ENCODE measurements at places on chromosomes 12 and 14.

DNA sequence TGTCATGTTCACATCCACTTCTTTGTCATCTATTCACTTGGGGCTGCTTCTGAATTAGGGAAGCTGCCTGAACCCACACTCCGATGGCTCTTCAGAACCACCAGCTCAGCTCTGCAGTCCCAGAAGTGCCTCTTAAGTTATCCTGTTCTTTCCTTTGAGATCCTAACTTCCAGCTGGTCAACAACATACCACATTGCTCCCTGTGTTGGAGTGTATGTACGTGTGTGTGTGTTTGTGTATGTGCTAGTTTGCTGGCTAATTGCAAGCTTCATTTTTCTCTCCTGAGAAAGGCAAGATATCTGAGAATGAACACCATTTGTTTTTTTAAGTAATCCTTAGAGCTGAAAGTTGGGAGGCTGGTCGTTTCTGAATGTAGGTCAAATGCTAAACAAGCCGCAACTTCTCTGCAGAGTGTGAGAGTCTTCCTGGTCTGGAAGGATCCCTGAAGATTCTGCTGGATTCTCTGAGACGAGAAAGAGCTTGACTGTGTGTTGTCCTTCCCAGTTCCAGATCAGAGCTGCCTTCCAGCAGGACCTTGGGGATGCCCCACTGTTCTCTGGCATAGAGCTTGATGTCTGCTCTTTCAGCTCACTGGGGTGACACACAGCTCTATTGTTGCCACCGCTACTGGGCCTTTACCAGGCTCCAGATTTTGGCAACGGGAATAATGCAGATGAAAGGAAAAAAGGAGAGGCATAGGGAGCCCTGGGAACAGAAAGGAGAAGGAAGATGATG, 839 bp downstream of the GSG1 start:
- no peak for DNase-seq

DNA sequence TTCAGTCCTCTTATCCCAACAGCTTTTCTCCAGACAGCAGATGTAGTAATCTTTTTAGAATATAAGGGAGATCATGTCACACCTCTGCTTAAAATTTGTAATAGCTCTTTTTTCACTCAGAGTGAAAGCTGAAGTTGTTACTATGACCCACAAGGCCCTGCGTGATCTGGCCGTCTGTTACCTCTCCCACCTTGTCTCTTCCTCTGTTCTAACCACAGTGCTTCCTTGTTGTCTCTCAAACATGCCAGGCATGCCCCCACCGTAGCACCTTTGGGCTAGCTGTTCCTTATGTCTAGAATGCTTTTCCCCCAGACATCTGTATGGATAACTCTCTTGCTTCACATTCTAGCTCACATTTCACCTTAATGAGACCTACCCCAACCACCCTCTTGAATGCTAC, 6.5 kb downstream of the NECAP1 start:
- no peak for DNase-seq

GRCh38 chr14:87944987-87945604, 47.9 kb downstream of the GALC start:
- no peak for DNase-seq

DNA sequence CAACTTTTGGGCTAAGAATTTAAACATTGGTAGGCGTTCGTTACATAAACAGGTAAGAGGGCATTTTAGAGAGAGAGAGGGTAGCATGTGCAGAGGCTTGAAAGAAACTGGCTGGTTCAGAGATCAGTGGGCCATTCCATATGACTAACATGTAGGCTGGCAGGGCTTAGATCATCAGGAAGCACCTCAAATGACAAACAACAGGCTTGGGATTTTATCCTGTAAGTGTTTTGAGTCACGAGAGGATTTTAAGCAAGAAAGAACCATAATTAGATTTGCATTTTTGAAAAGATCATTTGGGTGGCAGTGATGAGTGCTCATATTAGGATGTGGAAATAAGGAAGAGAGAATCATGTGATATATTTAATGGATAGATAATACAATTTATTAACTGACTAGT, 8.7 kb upstream of the PLEKHA5 start:
- DNase-seq = no peak

DNA sequence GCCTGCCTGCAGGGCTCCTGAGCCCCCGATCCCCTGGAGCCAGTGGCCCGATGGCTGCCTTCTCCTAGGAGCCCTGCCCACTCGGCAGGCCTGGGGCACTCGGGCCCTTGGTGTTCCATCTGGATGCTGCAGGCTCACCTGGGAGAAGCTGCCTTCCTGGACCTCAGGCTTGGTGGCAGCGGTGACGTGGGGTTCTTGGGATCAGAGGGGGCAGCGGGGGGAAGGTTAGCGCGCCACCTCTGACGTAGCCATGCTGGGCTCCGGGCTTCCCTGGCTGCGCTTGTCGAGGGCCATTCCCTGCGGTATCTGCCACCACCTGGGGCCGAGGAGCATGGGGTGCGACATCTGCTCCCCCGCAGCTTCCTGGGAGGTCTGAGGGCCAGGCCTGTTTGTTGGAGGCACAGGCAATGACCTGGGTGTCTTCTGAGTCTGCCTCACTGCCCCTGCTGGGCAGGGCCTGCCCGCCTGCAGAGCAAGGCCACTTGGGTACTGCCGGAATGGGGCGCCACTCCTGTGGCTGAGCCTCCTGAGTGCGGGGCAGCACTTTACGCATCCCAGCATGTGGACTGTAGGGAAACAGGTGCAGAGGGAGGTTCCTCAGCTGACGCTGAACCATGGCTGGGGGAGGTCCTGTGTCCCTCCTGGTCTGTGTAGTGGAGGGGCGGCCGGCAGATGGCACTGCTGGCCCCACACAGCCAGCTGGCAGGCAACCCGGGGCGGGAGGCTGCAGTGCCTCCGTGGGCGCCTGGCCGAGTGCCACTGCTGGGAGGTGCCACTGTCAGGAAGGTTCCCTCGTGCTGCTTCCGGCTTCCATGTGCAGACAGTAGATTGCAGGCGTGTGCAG, 20.3 kb downstream of the MTA1 start:
- no peak for DNase-seq

- no peak for DNase-seq
These were observed 13.2 kb upstream of the SLC41A2 start for GRCh38 chr12:104971306-104971705.

GRCh38 chr14:35789651-35790050, 19.4 kb downstream of the RALGAPA1 start:
- no peak for DNase-seq

DNA sequence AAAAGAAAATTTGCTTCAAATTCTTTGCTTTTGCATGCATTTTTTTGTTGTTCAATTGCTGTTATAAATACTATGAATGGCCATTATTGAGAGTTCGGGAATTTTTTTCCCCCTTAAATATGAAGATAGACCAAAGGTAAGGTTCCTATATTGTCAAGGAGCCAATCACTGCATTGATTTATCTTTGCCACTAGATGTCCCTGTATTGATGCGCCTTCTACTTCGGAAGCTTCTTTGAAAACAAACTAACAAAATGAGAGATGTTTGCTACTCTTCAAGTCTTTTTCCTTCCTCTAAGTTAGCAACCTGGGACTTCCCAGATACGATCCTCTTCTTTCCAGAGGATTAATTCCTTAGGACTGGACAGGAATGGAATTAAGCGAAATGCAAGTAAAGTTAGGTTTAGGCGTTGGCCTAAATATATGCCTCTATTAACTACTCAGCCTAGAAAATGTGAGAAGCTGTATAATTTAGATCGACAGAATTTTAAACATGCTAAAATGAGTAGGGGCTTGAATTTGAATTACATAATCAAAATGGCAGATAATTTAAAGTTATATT, 318.1 kb downstream of the AEBP2 start:
- no peak for DNase-seq

DNA sequence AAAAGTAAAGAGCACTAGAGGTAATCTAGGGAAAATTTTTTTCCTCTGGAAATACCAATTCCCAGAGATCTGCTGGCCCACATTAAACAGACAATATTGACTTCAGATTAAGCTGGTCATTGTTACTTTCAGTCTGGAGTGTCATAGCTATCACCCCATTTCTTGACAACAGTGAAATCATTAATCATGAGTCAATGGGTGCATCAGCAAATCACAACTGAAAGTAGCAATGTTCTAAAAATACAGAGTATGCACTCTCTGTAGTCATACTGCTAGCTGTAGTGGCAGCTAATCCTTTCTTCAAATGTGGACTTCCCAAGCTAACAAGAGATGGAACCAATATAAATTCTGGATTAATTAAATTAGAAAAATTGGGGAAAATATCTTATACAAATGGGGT, 129.9 kb downstream of the CPNE8 start:
- DNase-seq = no peak

DNA sequence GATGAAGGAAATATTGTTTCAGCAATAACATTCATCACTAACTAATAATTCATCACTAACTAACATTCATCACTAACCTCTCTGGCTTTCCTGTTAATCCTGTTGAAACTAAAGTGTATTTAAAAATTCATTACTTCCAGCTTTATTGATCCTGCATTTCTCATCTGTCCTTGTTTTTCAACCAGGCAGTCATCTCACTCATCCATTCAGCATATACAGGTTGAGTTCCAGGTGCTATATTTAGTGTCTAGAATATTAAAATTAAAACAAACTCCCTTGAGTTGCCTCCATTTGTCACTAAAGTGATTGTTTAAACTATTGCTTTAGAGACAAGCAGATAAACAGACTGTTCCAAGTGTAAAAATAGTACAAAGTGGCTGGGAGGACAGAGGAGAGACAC, 58.1 kb downstream of the ATXN7L3B start:
- no peak for DNase-seq

- DNase-seq = no peak
These were observed 69.6 kb downstream of the PTPN11 start for GRCh38 chr12:112488257-112488876.

GRCh38 chr14:61211476-61212255, 69.5 kb downstream of the TMEM30B start:
- no peak for DNase-seq

DNA sequence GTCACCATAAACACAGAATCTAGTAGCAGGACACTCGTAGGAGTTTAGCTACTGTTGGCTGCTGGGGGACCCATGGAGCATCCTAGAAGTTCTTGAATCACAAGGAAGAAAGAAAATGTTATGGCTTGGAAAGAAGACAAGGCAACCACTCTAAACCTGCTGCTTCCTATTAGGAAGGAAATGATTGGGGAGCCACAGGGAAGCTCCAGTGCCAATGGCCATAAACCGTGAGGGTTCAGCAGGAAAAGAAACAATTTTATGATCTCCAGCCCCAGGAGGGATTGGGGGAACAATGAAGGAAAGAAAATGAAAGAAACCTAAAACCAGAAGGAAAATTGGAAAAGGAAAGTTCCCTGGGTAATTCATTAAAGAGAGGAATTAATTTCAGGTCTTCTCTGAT, 372.0 kb downstream of the FUT8 start:
- DNase-seq = no peak

GRCh38 chr12:89165703-89166102, 186.6 kb downstream of the DUSP6 start:
- DNase-seq = no peak

GRCh38 chr12:131682510-131682895, 28.4 kb upstream of the SFSWAP start:
- no peak for DNase-seq

- DNase-seq = no peak
These were observed 42.8 kb downstream of the PRICKLE1 start for GRCh38 chr12:42546709-42547108.

DNA sequence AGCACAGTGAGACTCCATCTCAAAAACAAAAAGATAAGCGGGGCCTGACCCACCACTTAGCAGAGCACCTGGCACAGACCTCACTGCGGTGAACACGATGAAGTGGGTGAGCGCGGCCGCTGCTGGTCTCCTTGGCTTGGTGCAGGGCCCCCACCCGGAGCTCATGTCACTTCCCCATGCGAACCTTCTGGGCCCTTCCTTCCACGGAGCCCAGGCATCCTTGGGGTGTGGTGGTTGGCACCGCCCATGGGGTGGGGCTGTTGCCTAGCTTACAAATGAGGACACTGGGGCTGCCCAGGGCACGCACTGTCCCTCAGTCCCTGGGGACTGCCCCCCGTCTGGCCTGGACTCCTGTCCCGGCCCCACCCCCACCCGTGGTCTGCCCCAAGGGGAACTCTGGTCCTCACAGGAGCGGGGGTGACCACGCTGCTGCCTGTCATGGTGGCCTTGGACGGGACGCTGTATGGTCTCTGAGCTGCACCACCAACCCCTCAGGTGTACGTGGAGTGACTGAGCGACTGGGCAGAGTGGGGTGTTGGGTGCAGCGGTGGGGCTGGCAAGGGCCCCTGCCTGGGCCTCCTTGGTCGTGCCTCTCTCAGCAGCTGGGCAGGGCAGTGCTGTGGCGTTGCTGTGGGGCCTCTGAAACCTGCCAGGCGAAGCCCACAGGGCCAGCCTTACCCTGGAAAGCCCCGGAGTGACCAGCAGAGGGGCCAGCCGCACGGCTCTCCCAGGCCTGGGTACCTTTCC, 15.3 kb downstream of the FBRSL1 start:
- DNase-seq = no peak

DNA sequence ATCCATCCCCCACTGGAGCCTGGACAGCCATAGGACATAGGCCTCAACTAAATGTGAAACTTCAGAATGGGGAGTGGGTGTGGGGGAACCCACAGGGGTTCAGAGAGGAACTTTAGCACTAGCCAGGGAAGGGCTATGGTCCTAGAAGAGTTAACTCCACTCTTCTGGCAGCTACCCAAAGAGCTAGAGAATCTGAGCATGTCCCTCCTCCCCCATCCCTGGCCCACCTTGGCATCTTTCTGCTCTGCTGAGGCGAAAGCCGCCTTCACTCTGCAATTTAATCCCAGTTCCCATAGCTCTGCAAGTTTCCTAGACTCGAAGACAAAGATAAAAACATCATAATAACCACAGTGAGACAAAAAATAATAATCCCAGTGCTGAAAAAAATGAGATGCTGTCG, 214.7 kb upstream of the RTL1 start:
- DNase-seq = no peak

DNA sequence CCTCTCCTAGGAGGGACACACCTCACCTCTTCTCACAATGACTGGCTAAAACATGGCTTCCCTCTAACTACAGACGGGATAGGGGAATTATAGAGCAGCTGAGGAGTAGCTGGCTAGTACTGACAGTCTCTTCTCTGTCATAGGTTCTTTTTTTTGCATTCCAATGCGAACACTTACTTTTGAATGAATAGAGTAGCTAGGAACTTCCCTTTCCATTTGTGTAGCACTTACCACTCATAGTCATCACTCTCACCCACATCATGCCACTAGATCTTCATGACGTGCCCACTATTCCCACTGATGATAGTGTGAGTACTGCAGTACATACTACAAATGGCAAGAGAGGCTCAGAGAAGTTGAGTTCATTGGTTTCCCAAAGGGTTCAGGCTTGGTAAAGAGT, 143.9 kb upstream of the HIF1A start:
- no peak for DNase-seq

GRCh38 chr14:69073915-69074314, 79.0 kb downstream of the DCAF5 start:
- DNase-seq = no peak

DNA sequence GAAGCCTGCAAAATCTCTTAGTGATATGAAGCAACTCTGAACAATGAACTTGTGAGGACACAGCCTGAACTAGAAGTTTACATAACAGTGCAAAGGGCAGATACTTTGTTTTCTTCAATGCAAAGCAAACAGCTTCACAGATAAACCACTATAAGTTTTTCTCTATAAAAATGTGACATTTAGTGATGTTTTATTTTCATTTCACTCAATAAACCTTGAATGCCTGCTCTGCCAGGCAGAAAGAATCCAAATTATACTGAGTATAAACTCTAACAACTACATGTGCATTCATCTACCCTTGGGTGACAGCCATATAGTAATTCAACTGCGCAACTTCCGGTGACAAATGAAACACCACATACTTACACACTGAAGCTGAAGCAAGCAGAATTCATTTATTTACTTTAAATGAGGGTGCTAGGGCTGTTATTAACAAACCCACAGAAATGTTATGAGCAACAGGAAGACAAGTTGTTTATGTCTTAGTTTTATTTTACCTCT, 10.3 kb downstream of the DCP1B start:
- no peak for DNase-seq

GRCh38 chr12:65004270-65004669, 116.8 kb downstream of the WIF1 start:
- DNase-seq = no peak
